ENCODE measurements at places on chromosomes 7 and 10. TPM values are rescaled to one million over a fixed set of nuclear protein-coding genes. Genes with fewer than 3 reads are reported as not detected.

Gene RGR
- not detected for total RNA-seq

Gene ZNF853
- total RNA-seq, result 2.2 TPM

Gene LSM5
- 117 TPM for total RNA-seq

Gene NAT16
- total RNA-seq, result 0.17 TPM

Gene PPP3CB
- total RNA-seq, result 18.8 TPM

Gene AMZ1
- total RNA-seq, result not detected

Gene DPYSL4
- total RNA-seq, result 16.6 TPM

Gene AOAH
- total RNA-seq, result 0.13 TPM

Gene ECHDC3
- 9.0 TPM for total RNA-seq

Gene ST8SIA6
- total RNA-seq, result 0.13 TPM

Gene NEUROD6
- not detected for total RNA-seq

Data from A549 treated with DMSO at 1 μM for 4 hours (cell line).